ENCODE measurements at places on chromosomes 1 and 21.
A peak's percentile ranks its signal among the peaks of the same experiment; 100 is the strongest.

- no peak for DNase-seq
These were observed 80.6 kb downstream of the WLS start for GRCh38 chr1:68151690-68152089.

- no peak for DNase-seq
These were observed 61.0 kb downstream of the IGSF5 start for GRCh38 chr21:39805983-39806382.

DNA sequence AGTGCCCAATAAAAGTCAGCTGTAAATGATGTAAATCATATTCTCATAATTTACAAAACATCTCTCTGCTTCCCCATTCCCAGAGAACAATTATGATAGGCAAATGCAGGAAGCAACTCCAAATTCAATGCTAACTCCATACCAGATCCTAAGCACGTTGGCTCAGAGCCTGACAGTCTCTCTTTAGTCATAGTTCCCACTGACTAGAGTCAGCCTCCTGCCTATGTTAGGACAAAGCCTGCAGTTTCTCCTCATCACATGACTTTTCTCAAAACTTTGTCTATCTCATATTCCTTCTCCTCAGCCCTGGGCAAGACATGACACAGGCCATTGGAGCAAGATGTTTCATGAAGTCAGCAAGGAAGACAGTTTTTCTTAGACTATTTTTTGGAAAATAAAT is 101.5 kb upstream of the COL24A1 start:
- DNase-seq: no peak

DNA sequence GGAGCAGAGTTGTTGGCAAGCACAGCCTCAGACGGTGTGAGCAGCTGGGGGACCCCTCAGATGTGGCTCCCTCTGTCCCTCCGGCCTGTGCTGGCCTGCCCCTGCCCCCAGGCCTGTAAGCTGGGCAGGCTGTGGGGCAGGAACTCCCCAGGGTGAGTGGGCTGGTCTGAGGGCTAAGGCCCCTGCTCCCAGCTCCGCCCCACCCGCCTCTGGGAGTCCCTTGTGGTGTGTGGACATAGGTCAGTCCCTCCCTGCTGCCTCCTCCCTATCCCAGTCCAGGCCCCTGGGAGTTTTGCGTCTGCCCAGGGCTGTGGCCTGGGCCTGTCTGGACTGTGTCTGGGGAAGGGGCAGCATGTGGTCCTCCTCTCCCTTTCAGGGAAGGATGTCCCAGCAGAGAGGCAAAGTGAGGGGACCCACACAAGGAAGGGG is 3.6 kb upstream of the VWA1 start:
- DNase-seq: peak; percentile 75

Measured in left cardiac atrium (tissue), 4 donors.